Smooth muscle cell of the coronary artery (primary cell): ENCODE measurements at places on chromosomes 12 and 14. TPM values are rescaled to one million over a fixed set of nuclear protein-coding genes. Genes with fewer than 3 reads are reported as not detected.

The EMC9 gene
- 19.2 and 21.9 TPM in 2 replicates for total RNA-seq

The HPD gene
- total RNA-seq: 0.15 and 1.1 TPM in 2 replicates

The PRB2 gene
- total RNA-seq: not detected in 2 replicates

The ACOT6 gene
- not detected in 2 replicates for total RNA-seq

The DDN gene
- total RNA-seq: 0.08 TPM in 1 of 2 replicates, not detected in the other
